ENCODE measurements at places on chromosomes 6 and 20. TPM values are rescaled to one million over a fixed set of nuclear protein-coding genes. Genes with fewer than 3 reads are reported as not detected.

Gene ECT2L
- not detected for total RNA-seq

Gene OR2J3
- not detected for total RNA-seq

Gene RHAG
- 0.71 TPM for total RNA-seq

Gene SPATS1
- not detected for total RNA-seq

Gene ULBP1
- total RNA-seq: 0.07 TPM

Gene DEF6
- total RNA-seq: 1.5 TPM

Gene TFAP2A
- total RNA-seq: not detected

Gene ATP9A
- 14.2 TPM for total RNA-seq

Gene SCRT2
- not detected for total RNA-seq

- DNase-seq: no peak
Observed at GRCh38 chr6:148779142-148779562, 32.3 kb downstream of the UST start.

DNA sequence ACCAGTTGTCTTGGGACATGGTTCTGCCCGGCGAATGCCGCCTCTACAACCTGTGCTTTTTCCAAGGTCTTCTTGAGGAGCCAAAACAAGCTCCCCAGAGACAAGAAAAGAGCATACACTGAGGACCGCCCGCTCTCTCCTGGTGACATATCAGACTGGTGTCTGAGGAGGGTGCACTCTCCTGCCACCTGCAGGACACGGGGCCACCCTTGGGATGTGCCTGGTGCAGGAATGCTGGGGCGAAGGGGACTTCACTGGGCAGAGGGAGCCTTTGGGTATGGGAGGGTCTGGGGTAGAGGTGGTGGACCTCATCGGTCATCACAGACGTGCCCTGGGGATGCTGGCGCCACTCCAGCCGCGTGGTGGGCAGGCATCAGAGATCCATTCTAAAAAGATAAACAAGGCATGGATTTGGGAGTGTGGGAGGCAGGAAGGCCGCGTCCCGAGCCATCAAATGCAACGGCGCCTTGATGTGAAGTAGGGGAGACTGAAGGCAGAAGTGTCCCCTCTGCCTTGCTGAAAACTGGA lies 163.3 kb downstream of the CD83 start:
- no peak for DNase-seq

DNA sequence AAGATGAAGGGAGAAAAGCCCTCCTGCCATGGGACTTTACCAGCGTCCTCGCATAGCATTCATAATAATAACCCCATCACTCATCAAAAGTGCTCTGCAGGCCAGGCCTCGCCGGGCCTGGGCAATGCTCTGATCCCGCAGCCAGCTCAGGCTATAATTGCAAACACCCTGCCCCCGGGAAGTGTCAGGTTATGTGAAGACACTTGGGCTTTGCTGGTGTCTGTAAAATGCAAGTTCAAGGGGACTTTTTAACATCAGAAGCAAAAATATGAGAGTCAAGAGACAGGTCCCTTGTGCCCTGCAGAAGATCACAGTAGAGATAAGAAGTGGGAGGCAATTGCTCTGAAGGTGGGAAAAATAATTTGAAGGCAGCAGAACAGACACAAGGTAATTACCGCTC lies 381.0 kb downstream of the MAFB start:
- DNase-seq: no peak

GRCh38 chr6:95685822-95686221 lies 108.5 kb downstream of the MANEA start:
- DNase-seq: no peak

- DNase-seq: no peak
Observed at GRCh38 chr6:5498579-5498899, 237.2 kb downstream of the FARS2 start.

DNA sequence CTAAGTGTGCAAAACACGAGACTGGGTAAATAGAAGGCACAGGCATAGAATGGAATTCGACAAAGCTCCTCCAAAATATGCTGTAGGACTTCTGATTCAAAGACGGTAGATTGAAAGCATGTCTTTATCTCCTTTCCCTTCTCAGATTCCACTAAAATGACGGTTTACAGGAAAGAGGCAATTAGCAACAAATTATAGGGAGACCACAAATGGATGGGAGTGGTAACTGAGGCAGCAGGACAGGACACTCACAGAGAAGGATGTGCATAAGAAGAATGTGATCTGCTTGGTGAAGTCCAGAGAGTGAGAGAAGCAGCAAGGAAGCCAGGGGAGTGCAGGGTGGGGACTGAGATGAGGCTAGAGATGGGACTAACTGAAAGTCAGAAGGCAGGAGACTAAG lies 113.4 kb upstream of the MRPS10 start:
- DNase-seq: no peak

DNA sequence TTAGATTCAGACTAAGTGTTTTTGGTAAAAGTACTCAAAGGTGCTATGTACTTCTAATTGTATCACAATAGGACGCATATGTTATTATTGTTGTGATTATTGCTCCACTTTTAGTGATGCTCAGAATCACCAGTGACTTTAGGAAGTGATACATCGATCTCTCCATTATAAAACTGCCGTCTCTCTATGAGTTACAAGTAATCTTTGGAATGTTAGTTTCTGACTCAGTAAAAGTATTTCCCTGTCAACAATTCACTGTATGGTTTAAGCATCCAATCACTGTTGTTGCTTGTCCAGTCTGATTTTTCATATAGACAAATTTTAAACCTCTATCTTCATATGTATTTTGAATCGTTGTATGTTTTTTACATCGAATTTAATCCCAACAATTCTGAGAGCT lies 9.4 kb downstream of the DCBLD1 start:
- DNase-seq: no peak

DNA sequence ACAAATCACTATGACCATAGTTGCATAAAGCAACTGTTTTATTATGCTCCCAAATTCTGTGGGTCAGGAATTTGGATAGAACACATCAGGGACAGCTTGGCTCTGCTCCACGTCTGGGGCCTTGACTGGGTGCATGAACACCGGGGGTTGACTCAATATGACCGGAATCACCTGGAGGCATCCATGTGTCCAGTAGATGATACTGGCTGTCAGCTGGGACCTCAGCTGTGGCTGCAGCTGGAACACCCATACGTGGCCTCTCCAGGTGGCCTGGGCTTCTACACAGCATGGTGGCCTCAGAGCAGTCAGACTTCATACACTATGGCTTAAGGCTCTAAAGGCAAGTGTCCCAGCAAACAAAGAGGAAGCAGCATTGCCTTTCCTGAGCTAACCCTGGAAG lies 113.4 kb downstream of the NRN1 start:
- DNase-seq: no peak

GRCh38 chr6:45514454-45515230 lies 136.9 kb upstream of the SUPT3H start:
- no peak for DNase-seq

DNA sequence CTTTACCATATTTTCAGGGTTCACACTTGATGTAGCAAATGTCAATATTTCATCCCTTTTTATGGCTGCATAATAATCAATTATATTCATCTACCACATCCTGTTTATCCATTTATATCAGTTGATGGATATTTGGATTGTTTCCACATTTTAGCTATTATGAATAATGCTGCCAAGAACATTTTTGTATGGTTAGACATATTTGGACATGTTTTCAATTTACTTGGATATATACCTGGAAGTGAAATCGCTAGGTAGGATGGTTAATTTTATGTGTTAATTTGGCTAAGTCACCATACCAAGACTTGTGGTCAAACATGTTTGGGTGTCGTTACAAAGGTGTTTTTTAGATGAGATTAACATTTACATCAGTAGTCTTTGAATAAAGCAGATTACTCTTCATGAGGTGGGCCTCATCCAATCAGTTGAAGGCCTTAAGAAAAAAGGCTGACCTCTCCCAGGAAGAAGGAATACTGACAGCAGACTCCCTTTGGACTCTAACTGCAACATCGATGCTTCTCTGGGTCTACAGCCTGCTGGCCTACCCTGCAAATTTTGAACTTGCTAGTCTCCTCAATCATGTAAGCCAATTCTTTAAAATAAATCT lies 196.5 kb downstream of the BACH2 start:
- DNase-seq: no peak

DNA sequence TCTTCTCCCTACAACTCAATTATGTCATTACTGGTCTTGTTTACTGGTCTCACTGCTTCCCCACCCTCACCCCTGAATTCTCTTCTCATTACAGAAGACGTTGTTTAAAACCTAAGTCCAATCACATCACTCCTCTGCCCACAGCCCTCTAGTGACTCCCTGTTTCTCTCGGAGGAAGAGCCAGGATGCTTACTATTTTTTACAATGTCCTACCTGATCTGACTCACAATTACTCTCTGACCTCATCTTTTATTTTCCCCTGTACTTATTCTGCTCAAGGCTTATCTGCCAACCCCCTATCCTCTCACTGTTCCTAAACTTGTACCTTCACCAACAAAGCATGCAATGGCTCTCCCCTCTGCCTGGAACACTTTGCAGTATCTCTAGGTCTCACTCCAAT lies 400.4 kb upstream of the PTCHD4 start:
- no peak for DNase-seq

- no peak for DNase-seq
Observed at GRCh38 chr6:15534974-15535373, 127.9 kb downstream of the DTNBP1 start.

GRCh38 chr6:27568226-27568897 lies 95.5 kb upstream of the ZNF184 start:
- DNase-seq: no peak

- no peak for DNase-seq
Observed at GRCh38 chr6:43113431-43114260, 37.5 kb downstream of the PTK7 start.

- DNase-seq: no peak
Observed at GRCh38 chr6:141736104-141736503, 396.6 kb upstream of the GJE1 start.

GRCh38 chr6:32954986-32955802 lies 2.3 kb upstream of the HLA-DMA start:
- DNase-seq: no peak

GRCh38 chr6:97405818-97406409 lies 122.9 kb upstream of the MMS22L start:
- DNase-seq: no peak

- DNase-seq: no peak
Observed at GRCh38 chr6:6210994-6211393, 109.5 kb downstream of the F13A1 start.

Measured in right lobe of liver (tissue), 6 donors.